ENCODE measurements at places on chromosomes 1 and 21.

- DNase-seq = no peak
Observed at GRCh38 chr1:245173446-245174211, 18.8 kb downstream of the KIF26B start.

DNA sequence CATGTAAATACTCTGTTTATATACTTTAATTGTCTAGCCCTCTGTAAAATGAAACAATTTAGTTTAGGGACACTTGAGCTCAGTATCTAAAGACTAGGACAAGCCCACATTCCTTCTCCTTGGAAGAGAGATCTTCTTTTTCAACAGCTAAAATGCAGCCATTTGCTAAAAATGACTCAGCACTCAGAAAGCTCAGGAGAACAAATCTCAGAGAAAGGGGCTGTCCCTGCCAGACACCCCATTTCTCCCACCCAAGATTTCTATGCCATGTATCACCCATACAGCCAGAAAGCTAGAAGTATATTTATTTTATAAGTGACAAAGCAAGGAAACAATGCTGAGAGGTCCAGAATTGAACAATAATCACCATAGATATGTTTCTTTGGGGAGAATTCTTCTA, 23.2 kb upstream of the PRDX6 start:
- no peak for DNase-seq

- DNase-seq = no peak
Observed at GRCh38 chr1:204792354-204792692, 78.3 kb upstream of the NFASC start.

DNA sequence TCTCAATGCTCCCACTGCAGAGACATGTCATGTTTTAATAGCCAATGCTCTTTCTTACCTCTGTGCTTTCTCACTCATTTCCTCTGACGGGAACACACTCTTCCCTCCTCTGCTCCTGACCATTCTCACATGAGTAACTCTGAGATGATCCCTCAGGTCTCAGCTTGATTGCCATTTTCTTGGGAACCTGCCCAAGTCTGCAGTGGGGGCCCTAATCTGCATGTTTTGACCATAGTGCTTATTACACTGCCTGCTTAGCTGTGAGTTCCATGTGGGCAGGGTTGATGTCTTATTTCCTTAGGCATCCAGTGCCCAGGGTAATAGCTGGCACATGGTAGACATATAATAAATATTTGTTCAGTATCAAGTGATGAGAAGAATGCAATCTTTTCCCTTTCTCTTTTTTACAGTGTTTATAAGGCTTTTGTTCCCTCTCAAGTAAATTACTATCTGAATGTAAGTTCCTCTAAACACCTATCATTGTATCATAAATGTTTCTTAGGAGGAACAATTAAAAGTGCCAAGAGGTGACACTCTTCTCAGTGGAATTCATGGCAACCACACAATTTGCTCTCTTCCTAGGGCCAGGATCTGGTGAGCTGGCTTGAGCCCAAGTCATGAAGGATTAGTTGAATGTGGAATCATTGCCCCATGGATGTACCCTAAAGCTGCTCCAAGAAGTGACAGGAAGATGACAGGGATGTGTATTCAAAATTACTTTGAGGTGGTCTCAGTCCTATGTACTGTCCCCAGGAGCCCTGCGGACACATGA, 485.4 kb upstream of the USP24 start:
- no peak for DNase-seq

DNA sequence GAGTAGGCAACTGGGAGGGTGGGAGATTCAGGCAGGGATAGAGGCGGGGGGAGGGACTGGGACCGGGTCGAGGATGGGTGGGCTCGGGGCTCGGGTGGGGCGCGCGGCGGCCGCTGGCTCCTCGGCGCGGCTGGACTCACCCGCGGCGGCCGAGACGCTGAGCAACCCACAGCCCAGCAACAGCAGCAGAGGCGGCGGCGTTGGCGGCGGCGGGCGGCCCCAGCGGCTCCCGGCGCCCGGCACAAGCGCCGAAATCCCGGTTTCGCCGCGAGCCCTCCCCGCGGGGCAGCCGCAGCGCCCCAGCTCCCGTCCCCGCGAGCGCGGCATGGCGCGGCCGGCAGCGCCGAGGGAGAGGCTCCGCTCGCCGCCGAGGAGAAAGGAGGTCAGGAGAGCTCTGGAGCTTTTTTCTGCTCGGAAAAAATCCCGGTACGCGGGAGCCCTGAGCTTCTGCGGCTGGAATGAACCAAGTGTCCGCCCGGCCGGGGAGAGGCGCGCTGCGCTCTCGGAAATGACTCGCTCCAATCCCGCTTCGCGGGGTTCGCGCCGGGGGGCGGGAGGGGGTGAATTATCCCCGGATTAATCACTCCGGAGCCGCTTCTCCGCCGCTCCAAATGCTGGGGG, at the start of gene CSMD2:
Gene CSMD2, minus strand, starts transcription at position 460 of the 621 bp plus-strand sequence. Its CDS starts 133 bp downstream, at position 327.
- DNase-seq = no peak

DNA sequence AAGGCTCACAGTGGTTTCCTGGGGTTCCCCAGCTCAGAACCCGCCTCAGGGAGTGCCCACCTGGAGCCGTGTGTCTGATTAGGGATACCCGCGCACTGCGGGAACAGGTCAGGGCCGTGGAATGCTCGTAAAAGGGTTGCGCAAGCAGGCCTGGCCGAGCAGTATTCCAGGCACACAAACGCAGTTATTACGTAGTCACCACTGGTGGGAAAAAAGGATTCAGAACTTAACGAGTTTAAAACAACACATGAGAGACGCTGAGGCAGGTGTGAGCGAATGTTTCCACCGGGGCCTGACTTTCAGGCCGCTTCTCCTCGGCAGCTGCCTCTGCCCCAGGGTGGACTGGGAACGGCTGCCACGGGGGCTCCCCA, 18.2 kb downstream of the PLCH2 start:
- no peak for DNase-seq

DNA sequence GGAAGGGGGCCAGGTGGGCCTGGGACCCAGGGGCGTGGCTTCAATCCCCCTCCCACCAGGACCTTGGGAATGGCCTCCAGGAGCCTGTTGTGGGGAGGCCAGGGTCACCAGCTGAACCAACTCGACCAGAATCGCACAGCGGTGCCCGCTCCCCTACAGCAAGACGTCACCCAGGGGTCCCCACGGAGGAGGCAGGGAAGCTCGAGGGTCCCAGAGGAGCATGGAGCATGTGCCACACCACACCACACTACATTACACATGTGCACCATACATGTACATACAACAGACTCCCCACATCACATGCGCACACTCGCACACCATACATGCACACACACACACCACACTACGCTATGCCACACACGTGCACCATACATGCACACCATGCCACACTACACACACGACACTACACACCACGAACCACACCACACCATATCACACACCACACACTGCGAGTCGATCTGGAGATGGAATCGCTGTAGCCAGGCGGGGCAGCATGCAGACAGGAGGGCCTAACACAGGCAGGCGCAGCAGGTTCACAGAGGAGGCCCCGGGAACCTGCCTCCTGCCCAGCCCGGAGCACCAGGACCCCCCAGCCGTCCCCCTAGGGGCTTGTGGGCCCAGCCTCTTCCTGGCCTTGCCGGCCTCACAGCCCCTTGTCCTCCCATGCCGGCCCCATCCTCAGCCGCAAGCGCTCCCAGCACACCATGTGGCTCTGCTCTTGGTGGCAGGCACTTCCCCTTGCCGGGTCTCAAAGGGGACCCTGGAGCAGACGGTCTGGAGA, 596 bp downstream of the ITGB2 start:
- DNase-seq = no peak

DNA sequence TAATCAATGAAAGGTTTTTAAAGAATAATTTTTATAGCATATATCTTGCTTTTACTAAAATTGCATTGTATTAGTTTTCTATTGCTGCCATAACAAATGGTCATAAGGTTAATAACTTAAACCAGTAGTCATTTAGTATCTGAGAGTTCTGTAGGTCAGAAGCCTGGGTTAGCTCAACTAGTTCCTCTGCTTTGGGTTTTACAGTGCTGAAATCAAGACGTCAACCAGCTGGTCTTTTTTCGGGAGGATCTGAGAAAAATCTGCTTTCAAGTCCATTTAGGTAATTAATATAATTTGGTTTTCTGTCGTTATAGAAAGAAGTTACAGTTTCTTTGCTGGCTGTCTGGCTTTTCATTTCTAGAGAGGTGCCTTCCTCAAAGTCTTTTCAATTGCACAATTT, 577.7 kb downstream of the MRPL39 start:
- DNase-seq = no peak

- DNase-seq = no peak
Observed at GRCh38 chr1:167455786-167456446, 62.4 kb downstream of the CD247 start.

DNA sequence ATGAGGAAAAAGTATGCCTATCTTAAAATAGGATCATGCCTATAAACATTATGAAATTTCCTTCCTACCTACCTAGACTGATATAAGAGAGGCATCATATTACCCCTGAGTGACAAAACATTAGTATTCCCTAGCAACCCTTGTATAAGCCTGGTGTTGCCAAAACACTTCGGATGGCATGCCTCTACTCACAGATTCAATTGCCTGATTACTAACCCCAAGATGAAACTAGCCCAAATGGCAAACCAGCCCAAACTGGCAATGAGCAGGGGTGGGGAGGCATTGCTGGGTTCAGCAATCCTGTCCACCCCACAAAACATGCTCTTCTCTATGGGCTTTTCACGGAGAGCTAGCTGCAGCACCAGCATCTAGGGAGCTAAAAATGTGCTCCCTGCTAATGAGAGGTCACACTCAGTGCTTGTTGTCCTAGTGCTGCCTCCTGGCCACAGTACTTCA, 13.9 kb downstream of the PALMD start:
- DNase-seq = no peak

GRCh38 chr1:2919841-2920240, 101.4 kb upstream of the ACTRT2 start:
- DNase-seq = no peak

DNA sequence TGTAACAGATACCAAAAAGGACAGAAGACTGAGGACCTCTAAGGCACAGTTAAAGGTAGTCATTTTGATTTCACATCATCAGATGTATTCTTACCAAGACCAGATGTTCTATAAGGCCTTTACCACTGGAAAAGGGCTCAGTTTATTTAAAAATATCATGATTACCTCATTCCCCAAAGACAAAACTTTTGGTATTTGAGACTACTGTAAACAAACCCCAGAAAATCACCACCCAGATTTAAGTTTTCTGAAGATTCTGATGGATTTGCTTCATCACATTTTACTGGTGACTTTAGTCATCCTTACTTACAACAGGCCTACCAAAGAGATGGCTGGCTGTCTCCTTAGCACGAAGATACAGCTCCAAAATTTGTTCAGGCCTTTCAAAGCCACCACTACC, 8.3 kb downstream of the ENAH start:
- DNase-seq = no peak

- no peak for DNase-seq
Observed at GRCh38 chr1:109238382-109238781, 11.0 kb upstream of the CELSR2 start.

DNA sequence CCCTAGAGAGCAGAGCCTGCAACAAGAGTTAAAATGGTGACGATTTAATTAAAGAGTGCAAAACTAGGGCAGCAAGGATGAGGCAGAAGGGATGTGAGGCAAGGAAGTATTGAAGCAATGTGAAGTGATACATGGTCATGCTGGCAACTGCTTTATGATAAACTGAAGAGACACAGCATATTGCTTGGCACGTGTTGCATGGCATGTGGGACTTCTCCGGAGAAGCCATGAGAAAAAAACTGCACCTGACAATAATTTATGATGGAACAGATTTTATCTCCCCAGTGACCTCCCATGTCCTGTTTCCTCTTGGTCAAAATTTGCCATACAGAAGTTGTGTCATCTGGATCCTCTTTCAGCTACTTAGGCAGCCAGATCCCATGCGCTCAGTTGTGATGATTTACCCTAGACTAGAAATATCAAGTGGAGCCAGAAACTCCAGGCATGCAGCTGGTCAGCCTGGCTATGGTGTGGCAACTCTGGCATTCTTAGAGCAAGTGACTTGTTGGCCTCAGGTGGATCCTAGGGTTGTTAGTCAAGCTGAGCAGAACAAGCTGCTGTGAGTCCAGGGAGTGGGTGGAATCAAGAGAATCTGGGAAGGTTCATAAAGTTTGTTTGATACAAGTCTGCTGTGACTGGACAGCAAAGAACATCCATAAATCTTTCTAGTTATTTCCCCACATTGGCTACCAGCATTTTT, 611.4 kb upstream of the USP24 start:
- DNase-seq = no peak

DNA sequence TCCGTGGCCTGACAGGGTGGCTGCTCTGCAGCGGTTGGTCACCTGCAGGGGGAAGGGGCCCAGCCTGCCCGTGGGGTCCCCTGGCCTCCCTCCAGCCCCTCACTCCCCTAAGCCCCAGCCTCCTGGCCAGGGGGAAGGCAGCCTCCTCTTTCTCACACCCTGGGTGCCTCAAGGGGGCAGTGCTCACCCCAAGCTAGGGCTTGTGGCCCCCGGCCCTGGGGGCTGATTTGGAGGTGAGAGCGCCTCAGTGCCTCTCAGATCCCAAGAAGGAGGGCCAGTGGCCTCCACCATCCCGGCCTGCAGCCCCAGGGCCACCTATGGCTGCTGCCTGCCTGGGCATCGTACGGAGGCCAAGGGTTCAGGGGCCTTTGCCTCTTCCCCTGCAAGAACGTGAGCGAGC, 66.4 kb upstream of the TTC34 start:
- DNase-seq = no peak

GRCh38 chr1:176602388-176603004, 139.5 kb downstream of the PAPPA2 start:
- DNase-seq = no peak

GRCh38 chr1:212034516-212035122, 738 bp downstream of the INTS7 start:
- no peak for DNase-seq

DNA sequence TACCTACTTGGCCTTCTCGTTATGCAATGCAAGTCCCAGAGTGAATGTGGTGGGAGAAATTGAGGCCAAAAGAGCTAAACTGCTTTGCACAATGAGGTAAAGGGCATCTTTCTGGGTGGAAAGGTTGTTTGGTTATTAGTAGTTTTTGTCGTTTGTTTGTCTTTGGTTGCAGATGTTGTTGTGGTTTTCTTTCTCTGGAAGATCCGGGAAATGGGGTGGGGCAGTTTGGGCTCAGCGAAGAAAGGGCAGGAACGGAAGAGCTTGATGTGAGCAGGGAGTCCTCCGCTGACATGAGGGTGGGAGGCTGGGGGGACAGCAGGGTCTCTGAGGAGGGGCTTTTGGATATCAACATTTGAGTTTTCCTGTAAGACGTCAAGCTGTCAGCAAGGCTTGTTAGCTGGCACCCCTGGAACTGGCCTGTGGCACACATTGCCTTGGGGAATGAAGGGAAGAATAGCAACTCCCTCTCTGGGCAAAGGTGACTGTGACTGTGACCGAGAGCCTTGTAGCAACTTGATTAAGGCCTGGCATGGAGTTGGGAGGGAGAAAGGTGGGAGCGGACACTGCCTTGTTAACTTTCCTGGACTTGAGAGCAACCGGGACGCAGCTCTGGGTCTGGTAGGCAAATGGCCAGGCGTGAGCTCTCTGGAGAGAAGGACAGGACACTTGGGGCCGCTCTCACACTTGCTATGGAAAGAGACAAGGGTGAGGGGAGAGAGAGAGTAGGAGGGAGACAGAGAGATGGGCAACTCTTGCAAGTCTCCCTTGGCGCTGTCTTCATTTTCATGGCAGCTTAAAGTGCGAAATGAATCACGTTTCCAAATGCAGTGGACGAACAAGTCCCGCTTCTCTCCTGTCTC, 15.4 kb upstream of the OPRD1 start:
- DNase-seq = no peak

- no peak for DNase-seq
Observed at GRCh38 chr1:32339363-32339978, 3.4 kb upstream of the MARCKSL1 start.

Data from activated CD8-positive, alpha-beta memory T cell treated with anti-CD3 and anti-CD28 coated beads for 1 hour (primary cell).